ENCODE measurements at places on chromosomes 16 and 17. TPM values are rescaled to one million over a fixed set of nuclear protein-coding genes. Genes with fewer than 3 reads are reported as not detected.

The KRT9 gene
- polyA plus RNA-seq: not detected

The RHBDL1 gene
- polyA plus RNA-seq: not detected

GRCh38 chr17:6209829-6210228, 139.7 kb downstream of the WSCD1 start:
- no peaks in the 10 kb centered on the region for H3K36me3 ChIP-seq
- DNase-seq: no peak
- H3K4me3 ChIP-seq: no peak overlapping the region
- H3K4me1 ChIP-seq: no peaks in the 10 kb centered on the region

- no peak overlapping the region for H3K4me3 ChIP-seq
- no peak for DNase-seq
- H3K36me3 ChIP-seq: no peaks in the 10 kb centered on the region
- no peaks in the 10 kb centered on the region for H3K4me1 ChIP-seq
These were observed 41.0 kb downstream of the SNX29 start for GRCh38 chr16:12017558-12017957.

DNA sequence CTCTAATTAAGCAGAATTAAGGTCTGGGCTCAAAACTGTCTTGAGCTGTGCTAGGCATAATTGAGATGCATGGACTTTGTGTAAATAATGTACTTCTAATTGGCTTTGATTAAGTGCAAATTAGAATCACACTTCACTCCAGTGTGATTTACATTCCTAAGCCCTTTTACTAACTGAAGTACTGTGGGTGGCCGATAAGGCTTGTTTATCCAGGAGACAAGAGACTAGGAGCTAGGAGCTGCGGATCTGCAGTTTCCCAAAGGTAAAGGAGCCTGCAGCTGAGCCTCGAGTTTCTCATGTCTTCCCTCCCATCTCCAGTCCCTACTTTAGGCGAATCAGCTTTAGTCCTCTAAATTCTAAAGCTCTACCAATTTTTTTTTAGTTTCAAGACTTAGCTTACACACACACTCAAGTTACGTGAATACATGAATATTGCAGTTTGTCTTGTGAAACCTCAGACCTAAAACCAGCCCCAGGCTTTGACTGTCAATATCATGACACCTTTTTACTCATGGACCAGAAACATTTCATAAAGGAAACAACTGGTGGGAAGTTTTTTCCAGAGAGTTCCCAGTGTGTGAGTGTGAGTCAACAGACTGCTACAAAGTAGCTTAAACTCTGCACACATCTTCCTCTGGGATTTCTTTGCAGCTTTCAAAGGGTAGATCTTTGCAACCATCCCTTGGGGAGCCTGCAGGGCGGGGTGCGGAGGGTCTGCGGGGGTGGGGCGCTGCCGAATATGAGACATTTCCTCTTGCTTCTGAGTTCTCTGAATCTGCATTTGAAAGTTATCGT, 113.9 kb upstream of the TBX2 start:
- H3K27me3 ChIP-seq: no peaks in the 10 kb centered on the region
- H3K36me3 ChIP-seq: no peaks in the 10 kb centered on the region
- H3K4me1 ChIP-seq: no peaks in the 10 kb centered on the region
- H3K27ac ChIP-seq: no peak overlapping the region
- no peak for DNase-seq

DNA sequence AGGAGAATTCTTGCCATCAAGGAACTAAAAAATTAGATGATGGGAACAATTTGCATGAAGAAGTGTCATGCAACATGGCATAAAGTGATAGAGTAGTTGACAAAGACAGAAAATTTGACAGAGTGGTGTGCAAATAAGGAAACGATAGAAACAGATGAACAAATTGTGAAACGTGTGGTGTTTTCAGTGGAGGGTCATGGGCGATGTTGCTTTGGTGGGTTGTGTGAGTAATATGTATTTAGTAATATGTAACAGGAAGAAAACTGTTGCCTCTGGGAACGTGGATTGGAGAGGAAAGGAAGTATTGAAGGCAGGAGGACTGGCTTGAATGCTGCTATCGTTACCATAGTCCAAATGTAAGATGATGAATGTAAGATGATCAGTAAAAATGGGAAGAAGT, 3.6 kb downstream of the COX10 start:
- H3K36me3 ChIP-seq: no peaks in the 10 kb centered on the region
- no peaks in the 10 kb centered on the region for H3K27me3 ChIP-seq

DNA sequence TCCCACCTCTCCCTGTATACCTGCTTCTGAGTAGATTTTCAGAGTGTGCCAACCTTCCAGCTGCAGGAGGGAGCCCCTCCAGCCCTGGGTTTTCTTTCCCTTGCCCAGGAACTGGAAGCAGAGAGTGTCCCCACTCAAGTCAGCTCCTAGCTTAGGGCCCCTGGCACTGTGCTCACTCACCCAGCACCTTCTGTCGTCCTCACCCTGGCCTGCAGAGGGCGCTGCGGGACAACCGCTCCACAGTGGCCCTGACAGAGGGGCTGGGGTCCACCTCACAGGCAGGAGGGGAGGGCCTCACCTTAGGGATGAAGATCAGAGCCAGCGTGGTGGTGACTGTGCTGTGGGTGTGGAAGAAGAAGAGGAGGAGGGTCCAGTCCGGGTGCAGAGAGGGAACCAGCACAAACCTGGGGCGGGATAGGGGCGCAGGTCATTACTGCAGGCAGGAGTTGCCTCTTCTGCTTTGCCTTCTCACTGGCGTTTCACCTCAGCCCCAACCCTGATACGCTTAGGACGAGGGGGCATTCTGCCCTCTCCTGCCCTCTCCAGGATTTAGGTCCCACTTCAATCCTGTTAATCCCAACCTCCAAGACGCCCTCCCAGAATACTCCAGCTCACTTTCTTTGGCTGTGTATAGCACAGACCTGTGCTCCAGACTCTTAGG, 10.0 kb downstream of the GPR179 start:
- peak; percentile 70 for DNase-seq
- H3K27me3 ChIP-seq: no peaks in the 10 kb centered on the region
- H3K36me3 ChIP-seq: no peaks in the 10 kb centered on the region

- DNase-seq: no peak
- no peaks in the 10 kb centered on the region for H3K27me3 ChIP-seq
- no peak overlapping the region for H3K27ac ChIP-seq
- H3K4me3 ChIP-seq: no peak overlapping the region
These were observed 15.6 kb upstream of the TEX2 start for GRCh38 chr17:64278614-64279013.

Data from aorta (tissue), 5 donors.